Fibroblast of skin of back (primary cell): ENCODE measurements at places on chromosomes 4 and X.

- DNase-seq = no peak
Observed at GRCh38 chr4:173270312-173271027, 63.7 kb downstream of the HMGB2 start.

DNA sequence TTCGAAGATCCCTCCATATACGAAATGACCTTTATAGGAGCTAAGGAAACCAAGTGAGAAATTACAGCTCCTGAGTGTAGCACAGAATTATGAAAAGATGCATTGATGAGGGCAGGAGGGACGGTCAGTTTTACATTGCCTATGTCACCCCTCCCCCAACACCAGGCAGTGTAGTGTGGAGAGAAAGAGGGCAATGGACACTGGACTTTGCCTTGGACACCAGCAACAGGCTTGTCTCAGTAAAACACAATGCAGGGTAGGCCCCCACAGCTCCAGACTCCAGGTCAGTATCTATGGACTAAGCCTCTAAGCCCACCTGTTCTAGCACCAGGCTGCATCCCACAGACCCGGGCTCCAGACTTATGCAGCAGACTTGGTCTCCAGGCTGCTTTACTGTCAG lies 16.5 kb downstream of the APOOL start:
- DNase-seq = no peak

- DNase-seq = no peak
Observed at GRCh38 chrX:150968862-150969720, 14.0 kb upstream of the HMGB3 start.

DNA sequence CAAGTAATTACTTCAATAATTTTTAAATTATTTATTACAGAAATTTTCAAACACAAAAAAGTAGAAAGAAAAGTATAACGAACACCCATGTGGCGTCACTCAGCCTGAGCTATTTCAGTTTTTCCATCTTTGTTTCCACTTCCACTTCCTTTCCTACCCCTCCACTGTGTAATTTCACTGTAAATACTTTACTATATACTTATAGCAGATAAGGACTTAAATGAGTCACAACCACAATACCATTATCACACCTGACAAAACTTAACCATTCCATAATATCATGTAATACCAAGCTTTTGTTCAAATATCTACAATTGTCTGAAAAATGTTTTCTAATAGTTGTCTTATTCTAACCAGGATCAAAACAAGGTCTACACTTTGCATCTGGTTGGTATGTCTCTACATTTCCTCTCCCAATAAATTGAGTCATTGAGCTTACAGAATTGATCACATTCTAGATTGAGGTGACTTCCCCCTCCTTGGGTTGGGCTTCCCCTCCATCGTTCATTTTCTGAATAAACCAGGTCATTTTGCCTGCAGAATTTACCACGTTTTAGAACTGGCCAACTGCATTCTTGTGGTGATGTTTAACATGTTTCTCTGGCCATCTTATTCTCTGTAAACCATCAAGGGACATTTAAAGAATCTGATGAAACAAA lies 48.7 kb downstream of the ATP10D start:
- DNase-seq = no peak

DNA sequence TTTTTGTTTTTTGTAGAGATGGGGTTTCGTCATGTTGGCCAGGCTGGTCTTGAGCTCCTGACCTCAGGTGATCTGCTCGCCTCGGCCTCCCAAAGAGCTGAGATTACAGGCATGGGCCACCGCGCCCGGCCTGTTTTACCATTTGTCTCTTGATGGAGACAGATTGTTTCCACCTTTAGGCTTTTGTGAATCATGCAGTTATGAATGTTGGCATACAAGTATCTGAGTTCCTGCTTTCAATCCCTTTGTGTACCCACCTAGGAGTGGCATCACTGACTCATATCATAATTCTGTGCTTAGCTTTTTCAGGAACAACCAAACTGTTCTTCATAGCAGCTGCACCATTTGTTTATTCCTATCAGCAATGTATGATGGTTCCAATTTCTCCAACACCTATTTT lies 20.2 kb upstream of the MGST2 start:
- no peak for DNase-seq

GRCh38 chr4:101155368-101155767 lies 192.0 kb downstream of the PPP3CA start:
- DNase-seq = peak; percentile 65

GRCh38 chr4:56085275-56085674 lies 136.5 kb downstream of the CEP135 start:
- DNase-seq = no peak

DNA sequence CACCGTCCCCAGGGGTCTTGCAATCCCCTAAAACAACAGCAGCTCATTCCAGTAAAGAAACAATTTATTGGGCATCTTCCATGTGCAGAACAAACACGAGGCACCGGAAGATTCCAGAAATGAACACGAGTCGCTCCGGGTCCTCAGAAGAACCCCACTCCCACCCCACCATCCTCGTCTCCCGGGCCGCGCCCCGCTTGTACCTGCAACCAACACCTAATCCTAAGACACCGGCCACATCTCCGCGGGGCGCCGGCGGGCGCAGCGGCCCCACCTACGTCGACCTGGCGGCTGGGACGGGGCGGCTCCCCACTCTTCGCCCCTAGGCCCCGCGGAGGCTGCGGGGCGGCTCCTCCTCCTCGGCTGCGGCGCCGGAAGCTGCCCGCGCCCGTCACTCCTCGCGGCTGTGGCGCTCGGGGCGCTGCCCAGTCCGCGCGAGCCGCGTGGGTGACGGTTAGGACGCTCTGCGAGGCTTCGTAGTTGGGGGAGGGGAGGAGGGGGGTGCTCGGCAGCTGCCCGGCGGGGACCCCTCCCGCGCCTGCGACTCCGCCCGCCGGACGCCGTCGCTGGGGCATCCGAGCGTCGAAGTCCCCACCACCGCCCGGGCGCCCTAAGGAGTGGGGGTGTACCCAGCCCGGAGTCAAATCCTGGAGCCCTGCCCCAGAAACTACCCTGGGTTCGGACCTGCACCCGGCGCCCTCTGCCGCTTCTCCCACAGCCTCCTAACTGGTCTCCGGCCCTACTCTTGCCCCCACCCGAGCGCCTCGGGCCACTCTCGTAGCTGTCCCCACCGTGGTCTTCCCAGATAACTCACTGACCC lies at the start of gene CCDC158:
Gene CCDC158, minus strand, starts transcription at position 380 of the 820 bp plus-strand sequence. CDS start 17,934 bp downstream, outside the sequence.
- DNase-seq = peak; percentile 25

- DNase-seq = no peak
Observed at GRCh38 chrX:130264573-130264972, 4.1 kb downstream of the ZNF280C start.

DNA sequence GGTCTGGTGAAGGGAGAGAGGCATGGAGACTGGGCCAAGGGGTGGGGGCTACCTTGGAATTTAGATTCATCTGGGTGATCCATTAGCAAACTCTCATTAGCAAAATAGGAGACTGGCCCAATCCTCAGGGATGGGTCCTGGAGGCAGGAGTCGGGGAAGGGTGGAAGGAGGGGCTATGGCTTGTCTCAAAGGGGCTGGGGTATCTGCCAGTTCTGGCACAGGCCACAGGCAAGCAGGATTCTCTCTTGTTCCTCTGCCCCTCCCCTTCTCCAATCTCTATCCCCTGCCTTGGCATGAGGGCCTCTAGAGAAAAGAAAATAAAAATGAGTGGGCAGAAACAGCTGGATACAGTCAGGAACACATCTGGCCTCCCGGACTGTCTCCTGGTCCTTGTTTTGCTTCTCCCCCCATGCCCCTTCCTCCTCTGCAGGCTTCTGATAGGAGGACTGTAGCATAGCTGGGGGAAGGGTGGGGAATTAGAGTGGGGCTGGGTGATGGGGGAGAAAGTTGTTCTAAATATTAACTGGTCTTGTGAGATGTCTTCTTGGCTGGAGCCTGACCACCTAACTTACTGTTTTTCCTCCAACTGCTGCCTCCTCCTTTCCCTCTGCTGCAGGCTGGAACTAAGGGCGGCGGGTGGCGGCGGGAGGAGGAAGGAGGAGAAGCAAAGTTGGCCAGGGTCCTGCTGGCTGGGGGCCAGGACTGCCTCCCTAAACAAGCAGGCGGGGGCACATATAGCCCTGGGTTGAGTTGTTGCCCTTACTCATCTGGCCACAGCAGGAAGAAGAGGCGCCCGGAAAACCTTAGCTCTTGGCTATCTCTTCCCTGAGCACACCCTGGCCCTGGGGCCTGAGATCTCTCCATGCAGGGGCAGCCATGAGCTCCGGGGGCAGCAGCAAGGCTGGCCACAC lies 53.3 kb upstream of the LAS1L start:
- DNase-seq = peak; percentile 61

DNA sequence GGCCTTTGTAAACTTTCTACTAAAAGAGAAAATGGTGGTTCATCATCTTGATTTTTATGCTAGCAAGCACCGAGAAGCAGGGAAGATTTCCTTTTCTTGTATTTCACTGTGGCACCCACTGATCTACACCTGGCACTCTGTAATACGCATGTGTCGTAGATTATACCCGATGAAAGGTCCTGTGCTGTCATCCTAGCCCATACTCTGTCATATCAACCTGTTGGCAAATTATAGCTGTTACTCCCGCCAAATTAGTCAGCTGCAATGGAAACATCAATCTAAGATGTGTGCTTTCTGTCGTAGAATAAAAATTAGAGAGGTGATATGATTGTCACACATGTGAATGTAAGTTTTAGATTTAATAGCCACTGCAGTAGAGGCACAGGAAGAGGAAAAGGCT lies 263.4 kb upstream of the PITX2 start:
- no peak for DNase-seq

GRCh38 chr4:110475881-110476818 lies at the start of gene ENPEP:
Gene ENPEP (plus strand): TSS chr4:110476155. CDS start chr4:110476415, 260 bp downstream.
- DNase-seq = peak; percentile 67
